Activated CD4-positive, alpha-beta T cell treated with anti-CD3 and anti-CD28 coated beads, Interleukin-2, amount 10 ng/mL, durations not matched to agents 7 days and 5 days (primary cell): ENCODE measurements at places on chromosomes 2 and 18. TPM values are rescaled to one million over a fixed set of nuclear protein-coding genes. Genes with fewer than 3 reads are reported as not detected.

MC2R gene
- total RNA-seq = not detected

ACOXL gene
- not detected for total RNA-seq

ALPP gene
- not detected for total RNA-seq

B4GALT6 gene
- 1.1 TPM for total RNA-seq

SERPINB11 gene
- total RNA-seq = not detected

SS18 gene
- 72.6 TPM for total RNA-seq

NPPC gene
- total RNA-seq = not detected

CLEC4F gene
- total RNA-seq = not detected

KCNIP3 gene
- not detected for total RNA-seq

IGFBP5 gene
- total RNA-seq = not detected

KCNF1 gene
- total RNA-seq = not detected

CPLX4 gene
- not detected for total RNA-seq

VWA3B gene
- total RNA-seq = not detected

HOXD12 gene
- not detected for total RNA-seq

GPR35 gene
- total RNA-seq = 5.1 TPM
